ENCODE measurements at places on chromosomes 13 and 19. TPM values are rescaled to one million over a fixed set of nuclear protein-coding genes. Genes with fewer than 3 reads are reported as not detected.

Gene FGF22
- not detected for total RNA-seq

Gene FAM216B
- not detected for total RNA-seq

Gene CCDC169
- not detected for total RNA-seq

Gene EFNB2
- total RNA-seq = 0.16 TPM

Gene PRX
- 0.84 TPM for total RNA-seq

Gene RNF113B
- not detected for total RNA-seq

Gene FXYD5
- 338 TPM for total RNA-seq

Gene CGB1
- total RNA-seq = not detected

Gene FBXO46
- 32.6 TPM for total RNA-seq

Gene CAB39L
- 2.6 TPM for total RNA-seq

Gene GAPDHS
- total RNA-seq = not detected

Gene AZU1
- not detected for total RNA-seq

Gene PLK5
- not detected for total RNA-seq

Gene ADGRE1
- total RNA-seq = 0.47 TPM

Gene APC2
- not detected for total RNA-seq

Gene ZNF555
- 2.6 TPM for total RNA-seq

Gene TJP3
- 1.3 TPM for total RNA-seq
